Right lung (tissue), 10 donors: ENCODE measurements at places on chromosomes 5 and 9. TPM values are rescaled to one million over a fixed set of nuclear protein-coding genes. Genes with fewer than 3 reads are reported as not detected.

GHR gene
- polyA plus RNA-seq: 31.1 TPM

GRCh38 chr5:7925961-7926695 is 57.2 kb downstream of the MTRR start:
- no peak for DNase-seq

DNA sequence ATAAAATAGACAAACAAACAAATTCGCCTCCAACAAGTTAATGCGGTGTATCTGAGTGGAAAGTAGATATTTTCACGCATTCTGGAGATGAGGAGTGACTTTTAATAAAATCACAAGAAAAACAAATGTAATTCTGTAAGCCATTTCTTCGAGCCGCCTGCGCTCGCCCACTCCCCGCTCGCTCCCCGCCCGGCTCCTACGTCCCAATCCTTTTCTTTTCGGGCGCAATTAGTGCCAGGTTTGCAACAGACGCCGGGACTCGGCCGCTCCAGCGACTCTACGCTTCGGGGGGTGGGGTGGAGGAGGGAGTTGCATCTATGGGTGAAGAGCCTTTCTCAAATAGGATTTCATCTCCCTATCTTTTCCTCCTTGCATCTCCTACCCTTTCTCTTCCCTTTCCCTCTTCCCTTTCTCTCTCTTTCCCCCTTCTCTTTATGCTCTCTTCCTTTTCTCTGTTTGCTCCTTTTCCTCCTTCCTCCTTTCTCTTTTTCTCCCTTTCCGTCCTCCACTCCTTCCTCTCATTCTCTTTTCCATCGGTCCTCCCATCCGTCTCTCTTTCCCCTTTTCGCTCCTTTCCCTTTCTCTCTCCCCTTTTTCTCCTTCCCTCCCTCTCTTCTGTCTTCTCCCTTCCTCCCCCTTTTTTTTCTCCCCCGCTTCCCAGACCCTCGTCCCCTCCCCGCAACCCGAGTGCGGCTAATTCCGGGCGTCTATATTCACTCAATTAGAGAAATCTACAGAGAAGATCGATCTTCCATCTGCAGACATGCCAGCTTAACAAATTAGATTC is 6.1 kb upstream of the OTP start:
- DNase-seq: no peak

ANGPTL2 gene
- polyA plus RNA-seq: 28.0 TPM

TRIM52 gene
- polyA plus RNA-seq: 29.2 TPM

- DNase-seq: no peak
Observed at GRCh38 chr5:109191153-109191558, 218.6 kb downstream of the PJA2 start.

DNA sequence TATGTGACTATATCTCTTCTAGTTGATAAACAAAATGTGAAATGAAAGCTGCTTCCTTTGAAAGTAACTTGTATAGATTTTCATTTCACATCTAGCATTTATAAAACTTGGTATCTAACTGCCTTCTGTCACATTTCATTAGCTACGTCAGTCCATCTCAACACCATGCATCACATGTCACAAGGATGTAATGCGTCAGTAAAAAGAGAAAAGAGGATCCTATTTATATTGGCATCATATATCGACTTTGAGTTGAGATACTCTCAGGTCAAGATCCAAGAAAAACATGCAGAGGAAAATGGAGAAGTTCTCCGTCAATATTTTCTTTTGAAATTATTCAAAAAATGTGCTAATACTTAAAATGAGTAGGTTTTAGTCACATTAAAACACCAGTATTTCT is 1211.2 kb downstream of the EFNA5 start:
- DNase-seq: no peak

DNA sequence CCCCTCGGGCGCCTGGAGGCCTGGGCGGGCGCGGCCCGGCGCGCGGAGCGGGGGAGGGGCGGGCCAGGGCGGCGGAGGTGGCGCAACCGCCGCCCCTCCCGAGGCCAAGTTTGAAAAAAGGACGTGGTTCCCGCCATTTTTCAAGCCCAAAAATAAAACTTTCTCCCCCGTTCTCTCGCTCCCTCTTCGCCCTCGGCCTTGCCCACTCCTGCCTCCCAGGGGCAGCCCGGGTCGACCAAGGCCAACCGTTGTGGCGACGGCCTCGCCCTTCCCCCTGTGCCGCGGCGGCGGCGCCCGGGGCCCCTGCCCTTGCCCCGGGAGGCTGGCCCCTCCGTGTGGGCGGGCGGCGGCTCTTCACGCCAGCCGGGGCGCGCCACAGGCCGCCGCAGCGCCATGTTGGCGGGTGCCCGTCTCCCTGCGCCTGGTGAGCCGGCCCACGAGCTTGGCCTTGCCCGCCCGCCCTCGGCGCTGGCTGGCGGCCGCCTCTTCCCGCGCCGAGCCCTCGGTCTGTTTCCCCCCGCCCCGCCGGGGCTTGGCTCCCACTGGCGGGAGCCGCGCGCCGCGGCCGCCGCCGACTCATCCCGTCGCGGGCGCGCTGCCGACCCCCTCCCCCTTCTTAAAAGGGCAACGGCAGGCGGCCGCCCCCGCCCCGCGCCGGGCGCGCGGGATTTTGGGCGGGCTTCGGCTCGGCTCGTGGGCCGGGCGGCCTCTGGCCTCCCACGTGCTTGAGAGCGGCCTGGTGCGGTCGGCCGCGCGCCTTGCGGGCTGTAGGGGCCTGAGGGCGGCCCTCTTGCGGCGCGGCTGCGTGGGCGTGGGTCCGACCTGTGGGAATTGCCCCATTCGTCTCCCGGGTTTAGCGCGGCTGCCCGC is 1.3 kb downstream of the ANP32B start:
- peak; percentile 77 for DNase-seq

- DNase-seq: no peak
Observed at GRCh38 chr5:66981266-66982055, 215.1 kb downstream of the CD180 start.
